ENCODE measurements at places on chromosomes 2 and 18.

- DNase-seq, result peak; percentile 93
Measured at GRCh38 chr2:121755237-121756111, at the start of gene TSN. TSN (plus strand) TSS chr2:121755651; CDS start chr2:121755780, 129 bp downstream.

DNA sequence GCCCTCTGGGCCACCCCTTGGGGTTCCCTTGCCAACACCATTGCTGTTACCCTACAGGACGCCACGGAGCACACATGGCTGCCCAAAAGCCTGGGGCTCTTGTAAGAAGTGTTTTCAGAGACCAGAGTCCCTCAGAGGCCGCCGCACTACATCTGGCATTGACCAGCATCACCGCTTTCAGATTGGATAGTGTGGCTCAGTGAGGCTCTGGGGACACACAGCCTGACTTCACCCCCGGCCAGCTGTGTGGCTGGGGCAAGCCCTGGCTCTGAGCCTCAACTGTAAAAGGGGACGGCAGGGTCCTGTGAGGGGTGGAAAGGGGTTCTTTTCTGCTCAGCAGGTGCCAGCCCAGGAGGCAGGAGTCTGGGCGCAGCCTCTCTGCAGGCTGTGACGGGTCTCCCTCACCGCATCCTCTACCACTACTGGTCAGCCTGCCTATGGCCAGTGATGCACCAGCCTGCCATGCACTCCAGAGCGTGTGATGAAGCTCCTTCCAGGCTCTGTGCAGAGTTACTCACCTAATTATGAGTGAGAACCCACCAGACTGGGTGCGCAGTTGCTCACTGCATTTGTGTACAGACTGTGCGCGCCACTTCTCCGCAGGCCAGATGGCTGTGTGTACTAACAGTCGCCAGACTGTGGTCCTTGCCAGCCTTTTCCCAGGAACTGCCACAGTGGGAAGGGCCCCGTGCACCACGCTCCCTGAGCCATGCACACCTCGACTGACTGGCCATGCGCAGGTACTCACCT, 10.7 kb upstream of the OTOF start:
- no peak for DNase-seq

DNA sequence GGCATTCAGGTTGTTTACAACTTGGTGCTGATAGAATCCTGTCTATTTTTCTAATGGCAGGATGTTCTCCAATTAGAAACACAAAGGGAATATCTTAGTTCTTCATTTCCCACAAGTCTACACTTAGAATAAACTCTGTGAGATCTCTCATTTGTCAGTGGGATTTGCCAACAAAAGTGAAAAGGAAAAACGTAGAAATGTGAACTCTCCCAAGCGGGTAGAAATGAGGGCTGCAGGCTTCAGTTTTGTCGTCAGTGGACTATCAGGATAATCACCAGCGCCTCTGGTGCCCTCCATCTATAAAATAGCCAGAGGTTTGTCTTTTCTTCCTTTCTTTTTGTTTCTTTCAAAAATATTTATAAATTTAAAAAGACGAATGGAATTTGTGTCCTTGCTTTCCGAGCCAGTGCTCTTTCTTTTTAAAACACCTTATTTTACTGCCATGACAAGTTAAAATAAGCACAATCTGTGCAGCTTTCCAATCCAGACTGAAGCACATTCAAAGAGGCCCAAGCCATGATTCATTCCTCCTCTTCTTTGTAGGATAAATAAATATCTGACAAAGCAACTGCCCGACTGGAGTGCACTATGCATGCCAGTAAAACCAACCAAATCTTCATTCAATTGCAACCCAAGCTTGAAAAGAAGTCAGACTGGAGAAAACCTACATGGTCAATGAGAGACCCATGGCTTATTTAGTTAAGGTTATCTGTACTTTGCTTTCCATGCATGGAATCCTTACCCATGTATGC, 185.8 kb downstream of the ANKRD44 start:
- DNase-seq, result peak; percentile 48

- peak; percentile 22 for DNase-seq
Measured at GRCh38 chr2:164617466-164617865, 3.8 kb downstream of the GRB14 start.

GRCh38 chr18:9730786-9731185, 22.7 kb downstream of the RAB31 start:
- peak; percentile 71 for DNase-seq

- no peak for DNase-seq
Measured at GRCh38 chr18:6636091-6636490, 93.4 kb upstream of the ARHGAP28 start.

DNA sequence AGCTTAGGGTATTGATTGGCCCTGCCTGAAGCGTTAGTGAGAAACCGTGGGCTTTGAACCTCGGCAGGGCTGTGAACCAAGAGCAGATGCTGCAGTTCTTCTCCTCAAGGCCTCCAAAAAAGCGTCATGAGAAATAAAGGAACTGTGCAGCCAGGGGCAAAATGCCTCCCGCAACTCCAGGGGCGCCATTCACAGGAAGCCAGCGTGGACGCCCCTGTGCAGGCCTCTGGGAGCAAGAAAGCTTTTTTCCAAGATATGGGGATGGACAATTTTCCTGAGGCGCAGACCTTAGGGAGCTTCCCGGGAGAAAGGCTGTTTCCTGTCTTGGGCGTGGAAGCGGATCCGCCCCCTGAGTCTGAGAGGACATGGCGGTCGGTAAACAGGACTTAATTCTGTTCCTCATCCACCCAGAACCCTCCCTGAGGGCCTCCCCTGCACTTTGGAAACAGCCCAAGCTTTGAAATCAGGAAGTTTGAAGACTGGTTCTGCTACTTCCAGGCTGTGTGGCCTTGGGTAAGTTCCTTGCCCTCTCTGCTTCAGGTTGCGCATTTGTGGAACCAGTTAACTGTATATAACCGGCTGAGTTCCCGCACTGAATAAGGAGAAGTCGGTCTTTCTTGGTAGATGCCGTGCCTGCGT, 29.6 kb upstream of the CABLES1 start:
- DNase-seq, result no peak

- DNase-seq, result no peak
Measured at GRCh38 chr2:101405351-101405899, 18.1 kb upstream of the CREG2 start.

DNA sequence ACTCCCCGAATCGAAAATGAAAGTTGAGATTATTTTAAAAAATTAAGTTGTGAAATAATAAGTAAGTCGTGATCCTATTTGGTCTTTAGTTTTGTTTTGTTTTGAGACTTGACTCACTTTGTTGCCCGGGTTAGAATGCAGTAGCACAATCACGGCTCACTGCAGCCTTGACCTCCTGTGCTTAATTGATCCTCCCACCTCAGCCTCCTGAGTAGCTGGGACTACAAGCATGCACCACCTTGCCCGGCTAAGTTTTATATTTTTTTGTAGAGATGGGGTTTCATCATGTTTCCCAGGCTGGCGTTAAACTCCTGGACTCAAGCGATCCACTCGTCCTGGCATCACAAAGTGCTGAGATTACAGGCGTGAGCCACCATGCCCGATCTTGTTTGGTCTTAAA, 326.2 kb downstream of the MYCN start:
- DNase-seq, result no peak

DNA sequence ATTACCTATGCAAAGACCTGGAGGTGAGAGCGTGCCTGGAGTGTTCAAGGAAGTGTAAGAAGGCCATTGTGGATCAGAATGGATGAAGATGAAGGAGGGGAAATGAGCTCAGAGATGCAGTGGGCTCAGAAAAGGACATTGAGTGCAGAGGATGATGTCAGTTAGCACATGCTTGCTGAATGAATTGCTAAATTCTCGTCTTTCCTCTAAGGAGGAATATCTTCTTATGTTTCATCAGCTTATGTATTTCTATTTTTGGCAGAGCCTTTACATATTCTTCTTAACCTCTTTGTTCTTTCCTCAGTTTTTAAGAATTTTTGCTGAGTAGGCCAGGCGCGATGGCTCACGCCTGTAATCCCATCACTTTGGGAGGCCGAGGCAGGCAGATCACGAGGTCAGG, 30.9 kb downstream of the FAM171B start:
- DNase-seq, result no peak

DNA sequence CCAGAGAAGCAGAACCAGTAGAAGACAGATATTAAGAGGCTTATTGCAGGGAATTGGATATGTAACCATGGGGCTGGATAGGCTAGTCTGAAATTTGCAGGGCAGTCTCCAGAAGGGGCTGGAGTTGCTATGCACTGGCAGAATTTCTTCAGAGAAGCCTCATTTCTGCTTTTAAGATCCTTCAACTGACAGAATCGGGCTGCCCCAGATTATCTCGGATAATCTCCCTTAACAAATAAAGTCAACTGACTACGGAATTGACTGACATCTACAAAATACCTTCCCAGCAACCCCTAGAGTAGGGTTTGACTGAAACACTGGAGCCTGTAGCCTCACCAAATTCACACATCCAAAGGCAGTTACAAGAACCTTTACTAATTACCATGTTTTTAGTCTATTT, 136.4 kb downstream of the SOCS6 start:
- no peak for DNase-seq

- DNase-seq, result peak; percentile 17
Measured at GRCh38 chr2:54606393-54606958, 117.0 kb upstream of the EML6 start.

GRCh38 chr2:152063325-152063924, 35.4 kb downstream of the CACNB4 start:
- no peak for DNase-seq

DNA sequence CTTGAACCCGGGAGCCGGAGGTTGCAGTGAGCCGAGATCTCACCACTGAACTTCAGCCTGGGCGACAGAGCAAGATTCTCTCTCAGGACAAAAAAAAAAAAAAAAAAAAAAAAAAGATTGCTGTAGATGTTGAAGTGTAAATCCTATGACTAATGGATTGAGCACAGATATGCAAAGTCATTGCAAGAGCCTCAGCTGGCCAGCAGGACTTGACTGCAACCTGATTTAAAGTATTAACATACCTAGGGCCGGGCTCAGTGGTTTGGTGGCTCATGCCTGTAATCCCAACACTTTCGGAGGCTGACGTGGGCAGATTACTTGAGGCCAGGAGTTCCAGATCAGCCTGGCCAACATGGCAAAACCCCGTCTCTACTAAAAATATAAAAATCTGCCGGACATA, 103.4 kb upstream of the MSH2 start:
- DNase-seq, result peak; percentile 97

DNA sequence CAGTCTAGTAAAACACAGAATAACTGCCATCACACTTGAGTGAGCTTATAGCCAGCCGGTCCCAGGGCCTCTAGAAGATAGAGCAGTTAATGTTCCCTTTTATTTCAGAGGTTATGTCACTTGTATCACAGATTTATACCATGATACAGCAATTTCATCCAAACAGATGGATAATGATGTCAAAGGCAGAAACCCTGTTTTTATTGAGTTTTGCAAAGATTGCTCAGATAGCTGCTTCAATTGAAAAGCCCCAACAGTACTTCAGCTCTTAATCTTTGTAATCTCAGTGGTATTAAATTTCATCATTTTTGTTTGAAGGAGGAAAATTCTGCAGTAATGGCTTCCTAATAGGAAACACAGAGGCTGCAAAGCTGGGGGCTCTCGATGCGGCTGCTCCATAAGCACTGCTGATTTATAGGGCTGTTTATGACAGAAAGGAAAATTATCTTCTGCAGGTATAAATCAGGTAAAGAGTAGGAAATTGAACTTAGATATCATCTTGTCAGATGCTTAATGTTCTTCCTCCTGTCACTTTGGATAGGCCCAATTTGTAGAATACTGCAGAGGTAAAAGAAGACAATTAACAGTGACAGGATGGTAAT, 112.3 kb downstream of the LNPK start:
- no peak for DNase-seq

- DNase-seq, result no peak
Measured at GRCh38 chr2:157840568-157841156, 35.5 kb downstream of the ACVR1 start.

- no peak for DNase-seq
Measured at GRCh38 chr2:134232461-134232860, 21.4 kb upstream of the MGAT5 start.

- DNase-seq, result peak; percentile 20
Measured at GRCh38 chr18:48777744-48778116, 173.0 kb downstream of the SMAD7 start.

- no peak for DNase-seq
Measured at GRCh38 chr2:158651358-158652057, 143.6 kb upstream of the DAPL1 start.

GRCh38 chr2:26628561-26629345, 12.4 kb downstream of the CIB4 start:
- DNase-seq, result no peak

DNA sequence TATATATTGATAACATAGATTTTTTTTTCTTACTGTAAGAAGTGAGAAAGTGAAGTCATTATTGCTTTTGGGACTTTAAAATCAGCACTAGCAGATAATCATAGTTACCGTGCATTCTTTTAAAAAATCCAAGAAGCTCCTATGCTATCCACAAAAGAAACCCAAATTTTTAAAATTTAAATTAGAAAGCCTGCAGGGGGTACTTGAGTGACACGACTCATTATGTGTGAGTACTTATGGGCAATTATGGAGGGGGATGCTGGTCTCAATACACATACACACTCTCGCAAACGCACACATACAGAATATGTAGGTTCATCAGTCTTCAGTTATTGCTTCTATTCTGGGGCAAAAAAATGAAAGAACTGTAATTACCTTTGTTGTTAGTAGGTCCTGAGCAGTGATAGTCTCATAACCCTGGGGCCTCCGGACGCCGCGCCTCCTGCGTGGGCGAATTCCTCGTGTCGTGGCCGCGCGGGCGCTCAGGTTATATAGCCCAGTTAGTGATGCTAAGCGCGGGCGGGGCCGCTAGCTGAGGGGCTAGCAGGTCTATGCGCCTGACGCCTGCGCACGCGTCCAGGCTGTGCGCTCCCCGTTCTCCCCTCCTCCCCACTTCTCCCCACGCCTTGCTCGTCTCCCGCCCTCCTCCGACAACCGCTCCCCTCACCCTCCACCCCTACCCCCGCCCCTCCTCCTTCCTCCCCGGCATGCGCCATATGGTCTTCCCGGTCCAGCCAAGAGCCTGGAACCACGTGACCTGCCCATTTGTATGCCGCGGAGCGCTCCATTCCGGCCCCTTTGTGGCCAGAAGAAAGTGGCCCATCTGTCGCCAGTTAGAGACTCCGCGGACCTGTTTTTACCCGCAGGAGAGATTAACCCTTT, at the start of gene NEUROD1:
Gene NEUROD1 (minus strand): TSS at position 463 of the 882 bp plus-strand sequence. CDS start 1,657 bp downstream, outside the sequence.
- DNase-seq, result no peak

DNA sequence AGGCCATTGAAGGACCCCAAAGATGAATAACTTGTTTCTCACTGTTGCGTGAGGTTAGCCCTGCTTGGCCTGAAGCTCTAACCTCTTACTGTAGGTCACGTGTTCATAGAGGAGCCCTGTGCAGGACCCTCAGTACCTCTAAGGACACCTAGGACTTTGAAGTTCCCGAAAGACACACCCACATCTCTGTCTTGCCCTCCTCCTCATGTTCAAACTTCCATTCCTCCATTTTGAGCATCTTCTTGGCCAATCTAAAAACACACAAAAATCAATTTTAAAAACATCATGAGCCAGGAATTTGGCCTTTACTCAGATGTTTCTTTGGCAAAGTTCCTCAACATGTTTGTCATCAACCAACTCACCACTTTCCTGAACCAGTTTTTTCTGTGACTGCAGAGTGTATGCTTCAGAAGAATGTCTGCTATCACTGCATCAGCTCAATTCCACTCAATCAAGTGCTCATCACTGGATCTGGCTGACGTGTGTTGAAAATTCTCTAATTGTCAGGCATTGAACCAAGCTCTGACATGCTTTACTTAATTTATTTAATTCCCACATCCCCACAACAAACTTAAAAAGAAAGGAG, 101.6 kb downstream of the AP1S3 start:
- peak; percentile 100 for DNase-seq

GRCh38 chr2:211440107-211440506, 883.7 kb downstream of the CPS1 start:
- no peak for DNase-seq

Data from amniotic epithelial cell (primary cell).